Dermis microvascular lymphatic vessel endothelial cell (primary cell): ENCODE measurements at places on chromosomes 6 and 20. TPM values are rescaled to one million over a fixed set of nuclear protein-coding genes. Genes with fewer than 3 reads are reported as not detected.

The PTCHD4 gene
- 12.5 and 13.3 TPM in 2 replicates for total RNA-seq

The SLC2A4RG gene
- 5.9 and 9.2 TPM in 2 replicates for total RNA-seq

The PRDM13 gene
- not detected in 2 replicates for total RNA-seq

The IRAK1BP1 gene
- total RNA-seq = 1.6 and 1.7 TPM in 2 replicates

The GABRR2 gene
- total RNA-seq = 0.13 and 0.38 TPM in 2 replicates

The FAM209B gene
- 0.13 TPM in 1 of 2 replicates, not detected in the other for total RNA-seq

The ESR1 gene
- not detected in 2 replicates for total RNA-seq

The USP49 gene
- 1.3 and 2.0 TPM in 2 replicates for total RNA-seq

The LRRN4 gene
- not detected in 2 replicates for total RNA-seq
